CD8-positive, alpha-beta memory T cell (primary cell): ENCODE measurements at places on chromosomes 16 and 17.

DNA sequence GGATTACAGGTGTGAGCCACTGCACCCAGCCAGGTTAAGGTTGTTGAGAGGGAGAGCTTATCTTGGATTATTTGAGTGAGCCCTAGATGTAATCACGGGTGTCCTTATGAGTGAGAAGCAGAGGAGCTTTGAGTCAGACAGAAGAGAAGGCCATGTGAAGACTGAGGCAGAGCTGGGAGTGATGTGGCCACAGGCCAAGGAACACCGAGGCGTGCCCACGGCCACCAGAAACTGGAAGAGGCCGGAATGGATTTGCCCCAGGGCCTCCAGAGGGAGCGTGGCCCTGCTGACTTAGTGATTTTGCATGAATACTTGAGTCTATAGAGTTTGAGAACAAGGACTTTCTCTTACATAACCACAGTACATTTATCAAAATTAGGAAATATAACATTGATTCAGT lies 137.7 kb downstream of the RPTOR start:
- DNase-seq, result no peak

DNA sequence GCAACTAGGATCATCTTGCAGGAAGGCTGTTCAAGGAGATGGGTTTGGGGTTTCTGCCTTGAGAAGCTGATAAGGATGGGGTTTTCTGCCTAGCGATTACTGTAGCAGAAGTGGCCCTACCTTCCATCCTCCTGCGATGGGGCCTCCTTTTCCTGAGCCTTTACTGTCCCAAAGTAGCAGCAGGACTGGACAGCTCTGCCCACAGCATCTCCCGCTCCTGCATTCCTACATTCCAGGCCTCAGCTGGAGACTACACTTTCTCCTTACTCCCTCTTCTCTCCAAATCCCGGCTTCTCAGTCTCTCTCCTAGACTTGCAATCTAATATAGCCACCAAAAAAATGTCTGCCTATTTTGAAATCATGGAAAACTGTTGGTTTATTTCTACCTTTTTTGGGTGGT lies 355.4 kb downstream of the CA10 start:
- DNase-seq, result no peak

GRCh38 chr17:81869221-81870130 lies 1.7 kb downstream of the ARHGDIA start:
- no peak for DNase-seq

DNA sequence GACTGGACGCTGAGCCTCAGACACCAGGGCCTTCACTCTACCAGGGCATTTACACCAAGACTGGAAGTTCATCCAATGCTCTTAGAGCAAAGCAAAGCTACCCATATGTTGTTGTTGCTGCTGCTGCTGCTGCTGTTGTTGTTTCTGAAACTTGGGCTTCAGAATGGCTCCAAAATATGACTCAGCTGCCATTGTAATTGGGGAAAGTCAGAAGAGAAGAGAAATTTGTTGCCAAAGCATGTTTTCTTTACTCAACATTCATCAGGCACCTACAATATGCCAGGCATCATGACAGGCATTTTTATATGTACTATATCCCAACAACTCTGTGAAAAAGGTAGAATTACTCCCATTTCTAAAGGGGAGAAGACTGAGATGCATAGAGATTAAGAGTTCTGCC lies 11.9 kb downstream of the KRT32 start:
- no peak for DNase-seq

DNA sequence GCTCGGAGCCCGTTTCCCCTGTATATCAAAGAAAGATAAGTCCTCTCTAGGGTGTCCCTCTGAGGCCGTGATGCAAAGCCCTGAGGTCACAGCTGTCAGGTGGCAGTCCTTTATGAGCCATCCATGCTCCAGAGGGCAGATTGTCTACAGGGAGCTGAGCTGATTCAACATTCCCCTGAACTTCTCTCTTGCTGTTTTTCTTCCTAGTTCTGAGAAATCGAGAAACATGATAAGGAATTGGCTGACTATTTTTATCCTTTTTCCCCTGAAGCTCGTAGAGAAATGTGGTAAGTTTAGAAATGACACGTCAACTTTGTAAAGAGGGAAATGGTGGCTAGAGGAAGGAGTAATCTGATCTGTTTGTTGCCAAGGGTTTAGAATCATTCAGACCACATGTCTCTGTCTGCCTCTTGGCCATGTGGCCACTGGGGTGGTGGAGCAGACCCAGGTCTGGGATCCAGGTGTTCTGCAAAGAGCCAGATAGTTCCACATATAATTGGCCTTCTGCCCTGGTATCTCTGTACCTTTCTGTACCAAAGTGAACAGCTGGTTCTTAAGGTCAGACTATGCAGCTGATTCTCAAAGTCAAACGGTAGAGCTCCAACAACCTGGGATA lies 3.5 kb downstream of the CTNS start:
- DNase-seq, result no peak

GRCh38 chr16:19113577-19114358 lies at the start of gene ITPRIPL2:
TSS of gene ITPRIPL2 (plus strand) at chr16:19113964. CDS start at chr16:19114462, 498 bp downstream.
- no peak for DNase-seq

GRCh38 chr16:56050916-56051315 lies 140.4 kb upstream of the GNAO1 start:
- no peak for DNase-seq

- no peak for DNase-seq
These were observed 473.2 kb upstream of the SALL1 start for GRCh38 chr16:51624080-51624775.

DNA sequence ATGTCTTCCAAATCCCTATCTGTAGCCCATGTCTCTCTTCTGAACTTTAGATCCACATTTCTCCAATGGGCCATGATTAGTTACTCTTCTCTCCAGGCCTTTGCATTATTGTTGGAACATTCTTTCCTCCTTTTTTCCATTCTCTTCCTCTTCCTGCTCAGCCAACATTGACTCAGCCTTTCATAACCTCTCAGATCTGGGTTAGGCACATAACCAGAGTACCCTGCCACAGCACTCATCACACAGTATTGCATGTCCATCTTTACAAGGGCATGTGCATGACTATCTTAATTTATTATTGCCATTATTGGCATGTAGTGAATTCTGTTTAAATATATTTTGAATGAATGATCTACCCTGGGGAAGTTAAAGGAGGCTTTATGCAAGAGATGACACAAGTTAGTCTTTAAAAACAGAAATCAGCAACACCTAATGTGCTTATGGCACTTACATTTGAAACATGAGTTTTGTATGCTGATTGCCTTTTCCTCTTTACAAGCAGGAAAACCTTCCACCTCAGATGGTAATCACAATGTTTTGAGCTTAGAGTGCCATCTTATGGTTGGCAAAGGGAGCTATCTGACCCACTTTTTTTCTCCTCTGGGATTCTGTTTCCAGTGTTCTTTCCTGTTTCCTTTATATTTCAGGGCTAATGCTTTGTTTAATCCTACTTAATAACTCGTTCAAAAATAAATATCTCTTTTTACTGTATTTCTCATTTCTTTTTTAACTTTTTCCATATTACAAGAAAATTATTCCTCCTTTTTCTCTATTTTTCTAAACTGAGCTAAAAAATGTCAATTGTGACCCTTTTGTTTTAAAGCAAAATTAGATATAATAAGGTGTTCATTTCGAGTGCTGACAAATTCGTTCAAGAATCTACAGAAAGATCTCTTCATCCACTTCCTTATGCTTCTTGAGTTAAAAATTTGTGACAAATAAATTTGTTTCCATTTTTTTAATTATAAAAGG lies 151.0 kb upstream of the RBL2 start:
- no peak for DNase-seq

DNA sequence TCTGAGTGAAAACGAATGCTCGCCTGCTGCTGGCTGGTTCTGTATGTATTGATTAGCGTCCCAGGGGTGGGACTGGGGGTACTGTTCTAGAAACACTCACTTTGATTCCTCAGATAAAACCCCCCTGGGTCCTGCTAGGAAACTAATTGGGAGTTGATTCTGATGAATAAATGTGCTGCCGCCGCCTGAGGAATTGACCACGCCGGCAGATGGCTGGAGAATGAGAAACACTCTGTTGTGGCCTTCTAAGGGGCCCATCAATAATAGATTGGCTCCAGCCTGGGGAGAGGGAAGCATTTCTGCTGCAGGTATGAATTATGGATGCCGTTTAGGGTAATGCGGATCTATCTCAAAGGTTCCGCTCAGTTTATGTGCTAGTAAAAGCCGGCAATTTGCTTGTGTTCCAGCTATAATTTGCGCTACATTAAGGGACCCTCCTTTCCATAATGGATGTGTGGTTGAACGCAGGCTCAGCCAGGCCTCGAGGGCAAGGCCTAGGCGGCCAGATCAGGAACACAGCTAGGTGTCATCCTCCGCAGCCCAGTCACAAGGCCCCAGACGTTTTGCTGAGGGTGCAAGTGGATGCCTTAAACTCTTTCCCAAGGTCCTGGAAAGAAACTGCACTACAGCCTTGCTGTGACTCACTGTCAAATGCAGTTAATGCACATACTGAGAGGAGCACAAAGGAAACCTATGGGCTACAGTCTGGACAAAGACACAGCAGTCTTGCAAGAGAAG lies 132.2 kb upstream of the HS3ST2 start:
- DNase-seq, result no peak

- DNase-seq, result no peak
These were observed 1.5 kb upstream of the WFIKKN1 start for GRCh38 chr16:629185-629832.

- DNase-seq, result no peak
These were observed 23.8 kb downstream of the OGFOD1 start for GRCh38 chr16:56475201-56475600.

- DNase-seq, result no peak
These were observed 83.6 kb upstream of the NKD1 start for GRCh38 chr16:50464325-50465290.

GRCh38 chr16:13178318-13178717 lies 276.9 kb downstream of the SHISA9 start:
- no peak for DNase-seq

DNA sequence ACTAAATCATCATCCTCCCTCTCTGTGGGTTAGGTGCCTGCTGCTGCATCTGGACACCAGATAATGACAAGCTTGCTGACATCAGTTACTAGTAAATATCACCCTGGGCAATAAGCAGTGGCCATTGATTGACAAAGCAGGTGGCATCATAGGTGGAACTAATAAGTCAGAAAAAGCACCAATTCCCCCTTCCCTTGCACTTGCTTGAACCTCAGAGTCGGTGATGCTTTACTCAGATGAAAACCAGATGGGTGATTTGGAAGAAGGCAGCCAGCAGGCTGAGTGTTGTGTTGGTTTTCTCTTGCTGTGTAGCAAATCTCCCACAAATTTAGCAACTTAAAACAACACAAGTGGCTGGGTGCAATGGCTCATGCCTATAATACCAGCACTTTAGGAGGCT lies 146.9 kb upstream of the NOL11 start:
- DNase-seq, result no peak
